ENCODE measurements at places on chromosomes 6 and 20.

DNA sequence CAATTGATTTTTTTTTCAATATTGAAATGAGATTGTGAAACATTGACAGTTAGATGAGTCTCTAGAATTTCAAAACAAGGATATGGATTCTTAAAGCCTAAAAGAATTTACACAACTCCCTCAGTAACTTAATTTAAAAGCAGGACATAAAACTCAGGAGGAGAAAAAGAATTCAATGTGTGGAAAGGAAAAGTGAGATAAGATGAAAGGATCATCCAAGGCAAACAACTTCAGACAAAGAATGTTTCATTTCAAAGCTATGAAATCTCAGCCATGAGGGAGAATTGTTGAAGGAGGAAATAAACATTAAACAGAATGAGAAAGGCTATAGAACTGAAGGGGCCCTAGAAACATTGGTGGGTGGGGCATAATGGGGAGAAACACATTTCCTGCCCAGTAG, 191.7 kb upstream of the NOX3 start:
- H3K4me3 ChIP-seq, result no peak overlapping the region
- no peak overlapping the region for H3K27ac ChIP-seq
- DNase-seq, result no peak
- H3K36me3 ChIP-seq, result no peaks in the 10 kb centered on the region
- no peaks in the 10 kb centered on the region for H3K4me1 ChIP-seq

DNA sequence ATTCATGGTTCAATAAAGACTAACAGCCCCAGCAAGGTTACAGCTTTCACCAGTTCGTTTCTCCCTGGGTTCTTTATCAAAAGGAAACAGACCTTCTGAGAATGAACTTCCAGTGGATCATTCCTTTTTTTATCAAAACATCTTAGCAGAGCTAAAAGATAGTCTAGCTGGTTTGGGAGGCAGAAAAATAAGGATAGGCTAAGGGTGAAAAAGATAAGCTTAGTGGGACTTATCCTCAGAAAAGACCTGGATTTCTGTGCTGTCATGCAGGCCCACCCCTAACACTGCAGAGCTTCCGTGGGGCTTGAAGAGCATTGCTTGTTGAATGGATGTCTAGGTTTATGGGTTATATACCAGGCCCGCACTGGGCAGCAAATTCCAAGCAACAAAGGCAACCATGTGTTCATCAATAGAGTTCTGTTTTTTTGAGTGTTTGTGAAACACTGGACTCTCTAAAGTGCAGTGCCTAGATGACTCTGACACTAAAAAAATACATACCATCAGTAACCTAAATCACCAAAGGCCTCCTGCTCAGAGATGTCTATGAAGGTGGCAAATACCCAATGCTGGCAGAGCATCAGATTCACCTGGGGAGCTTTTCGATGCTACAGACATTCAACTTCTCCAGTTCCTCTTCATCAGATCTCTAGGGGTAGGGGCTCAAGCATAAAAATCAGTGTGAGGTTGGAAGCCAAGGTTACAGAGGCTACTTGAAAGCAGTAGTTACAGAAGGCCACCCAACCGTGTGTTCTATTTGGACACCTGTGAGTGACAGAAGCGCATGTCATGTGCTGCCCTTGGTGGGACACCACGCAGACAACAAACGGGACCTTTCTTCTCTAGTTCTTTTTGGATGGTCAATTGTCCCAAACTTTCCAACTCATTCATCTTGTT, 53.0 kb downstream of the TNFAIP3 start:
- no peak for DNase-seq
- no peaks in the 10 kb centered on the region for H3K36me3 ChIP-seq
- H3K27ac ChIP-seq, result no peak overlapping the region
- H3K27me3 ChIP-seq, result no peaks in the 10 kb centered on the region
- H3K4me1 ChIP-seq, result 0 out of 2 replicates have a peak, but pooled peaks cover under 1% of the 10 kb centered on the region

DNA sequence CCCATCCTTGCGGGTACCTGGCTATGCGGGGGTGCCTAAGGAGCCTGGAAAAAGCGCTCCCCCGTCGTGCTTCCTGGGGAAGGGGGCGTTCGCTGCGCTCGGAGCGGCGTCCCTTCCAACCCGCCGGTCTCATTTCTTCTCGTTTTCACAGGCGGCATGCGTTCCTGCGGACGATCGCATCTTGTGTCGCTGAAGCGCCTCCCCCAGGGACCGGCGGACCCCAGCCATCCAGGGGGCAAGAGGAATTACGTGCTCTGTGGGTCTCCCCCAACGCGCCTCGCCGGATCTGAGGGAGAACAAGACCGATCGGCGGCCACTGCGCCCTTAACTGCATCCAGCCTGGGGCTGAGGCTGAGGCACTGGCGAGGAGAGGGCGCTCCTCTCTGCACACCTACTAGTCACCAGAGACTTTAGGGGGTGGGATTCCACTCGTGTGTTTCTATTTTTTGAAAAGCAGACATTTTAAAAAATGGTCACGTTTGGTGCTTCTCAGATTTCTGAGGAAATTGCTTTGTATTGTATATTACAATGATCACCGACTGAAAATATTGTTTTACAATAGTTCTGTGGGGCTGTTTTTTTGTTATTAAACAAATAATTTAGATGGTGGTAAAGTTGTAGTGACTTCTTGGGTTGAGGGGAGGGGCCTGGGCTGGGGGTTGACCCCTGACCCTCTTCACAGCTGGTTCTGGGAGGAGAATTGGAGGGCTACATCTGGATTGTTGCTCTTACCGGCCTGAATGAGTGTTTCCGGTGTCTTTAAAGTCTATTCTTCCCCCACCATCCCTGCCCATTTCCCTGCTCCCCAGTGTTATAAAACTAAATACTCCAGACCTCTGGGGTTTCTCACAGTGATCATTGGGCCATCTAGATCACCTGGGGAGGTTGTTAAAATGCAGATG, 1.1 kb downstream of the ID1 start:
- H3K4me3 ChIP-seq, result peak overlapping the region; percentile 34
- H3K36me3 ChIP-seq, result no peaks in the 10 kb centered on the region
- H3K27ac ChIP-seq, result no peak overlapping the region
- no peak for DNase-seq
- peaks cover 26% of the 10 kb centered on the region for H3K27me3 ChIP-seq

GRCh38 chr6:44681761-44682160, 294.3 kb downstream of the CDC5L start:
- H3K27me3 ChIP-seq, result no peaks in the 10 kb centered on the region
- H3K36me3 ChIP-seq, result no peaks in the 10 kb centered on the region
- no peak overlapping the region for H3K27ac ChIP-seq
- H3K4me3 ChIP-seq, result no peak overlapping the region
- no peak for DNase-seq
- peaks cover 7% of the 10 kb centered on the region for H3K4me1 ChIP-seq

DNA sequence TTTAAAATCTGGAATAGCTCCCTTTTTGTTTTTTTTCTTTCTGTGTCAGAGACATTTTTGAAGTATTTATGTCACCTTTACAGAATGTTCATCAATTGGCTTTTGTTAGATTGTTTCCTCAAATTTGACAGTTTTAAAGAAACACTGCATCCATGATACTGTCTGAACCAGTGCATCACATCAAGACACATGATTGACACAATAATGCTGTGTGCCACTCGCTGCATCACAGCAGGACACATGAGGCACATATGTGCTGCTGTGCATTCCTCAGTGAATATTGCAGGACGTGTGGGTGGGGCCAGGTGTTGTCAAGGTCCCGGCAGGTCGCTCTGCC, 37.4 kb downstream of the ERMARD start:
- DNase-seq, result no peak
- H3K4me3 ChIP-seq, result no peak overlapping the region
- H3K36me3 ChIP-seq, result no peaks in the 10 kb centered on the region
- H3K4me1 ChIP-seq, result peaks cover 33% of the 10 kb centered on the region
- no peak overlapping the region for H3K27ac ChIP-seq

- no peak overlapping the region for H3K27ac ChIP-seq
- H3K4me1 ChIP-seq, result no peaks in the 10 kb centered on the region
- H3K4me3 ChIP-seq, result no peak overlapping the region
- DNase-seq, result no peak
- no peaks in the 10 kb centered on the region for H3K27me3 ChIP-seq
Observed at GRCh38 chr6:102553214-102553613, 1159.7 kb downstream of the GRIK2 start.

DNA sequence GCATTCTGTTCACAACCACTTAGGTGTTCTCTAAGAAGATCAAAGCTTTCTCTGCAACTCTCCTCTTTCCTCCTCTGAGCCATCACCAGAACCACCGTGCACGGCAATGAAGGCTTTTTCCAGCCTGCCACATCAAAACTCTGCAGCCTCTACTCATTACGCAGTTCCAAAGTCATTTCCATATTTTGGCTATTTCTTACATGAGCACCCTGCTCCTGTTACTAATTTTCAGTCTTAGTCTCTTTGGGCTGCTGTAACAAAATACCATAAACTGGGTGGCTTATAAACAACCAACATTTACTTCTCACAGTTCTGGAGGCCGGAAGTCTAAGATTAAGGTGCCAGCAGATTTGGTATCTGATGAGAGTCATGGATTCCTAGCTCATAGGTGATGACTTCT, 70.4 kb upstream of the THBS2 start:
- no peaks in the 10 kb centered on the region for H3K27me3 ChIP-seq
- H3K36me3 ChIP-seq, result no peaks in the 10 kb centered on the region
- no peaks in the 10 kb centered on the region for H3K4me1 ChIP-seq

- peaks cover 22% of the 10 kb centered on the region for H3K4me1 ChIP-seq
- no peak overlapping the region for H3K27ac ChIP-seq
- no peaks in the 10 kb centered on the region for H3K36me3 ChIP-seq
- no peaks in the 10 kb centered on the region for H3K27me3 ChIP-seq
- H3K4me3 ChIP-seq, result no peak overlapping the region
- no peak for DNase-seq
Observed at GRCh38 chr6:27157459-27158315, 89.8 kb upstream of the PRSS16 start.
